ENCODE measurements at places on chromosomes 7 and 10.

GRCh38 chr10:6142644-6143043, 53.8 kb downstream of the RBM17 start:
- no peak for DNase-seq

GRCh38 chr10:70970830-70971229, 82.5 kb upstream of the PCBD1 start:
- DNase-seq: no peak

DNA sequence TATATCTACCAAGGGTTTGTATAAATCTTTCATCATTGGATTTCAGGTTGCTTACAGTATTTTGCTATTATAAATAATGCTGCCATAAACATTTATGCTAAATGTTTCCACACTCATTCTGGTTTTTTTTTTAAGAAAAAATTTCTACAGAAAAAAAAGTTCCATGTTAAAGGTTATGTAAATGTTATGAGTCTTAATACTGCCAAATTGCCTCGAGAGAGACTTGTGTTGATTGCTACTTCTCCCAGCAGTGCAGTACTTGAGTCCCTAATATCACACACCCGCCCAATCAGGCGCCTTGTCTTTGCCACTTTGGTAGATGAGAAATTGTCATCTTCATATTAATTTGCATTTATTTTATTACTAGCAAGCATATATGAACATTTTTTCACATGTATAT, 96.7 kb upstream of the TMEM26 start:
- DNase-seq: no peak

DNA sequence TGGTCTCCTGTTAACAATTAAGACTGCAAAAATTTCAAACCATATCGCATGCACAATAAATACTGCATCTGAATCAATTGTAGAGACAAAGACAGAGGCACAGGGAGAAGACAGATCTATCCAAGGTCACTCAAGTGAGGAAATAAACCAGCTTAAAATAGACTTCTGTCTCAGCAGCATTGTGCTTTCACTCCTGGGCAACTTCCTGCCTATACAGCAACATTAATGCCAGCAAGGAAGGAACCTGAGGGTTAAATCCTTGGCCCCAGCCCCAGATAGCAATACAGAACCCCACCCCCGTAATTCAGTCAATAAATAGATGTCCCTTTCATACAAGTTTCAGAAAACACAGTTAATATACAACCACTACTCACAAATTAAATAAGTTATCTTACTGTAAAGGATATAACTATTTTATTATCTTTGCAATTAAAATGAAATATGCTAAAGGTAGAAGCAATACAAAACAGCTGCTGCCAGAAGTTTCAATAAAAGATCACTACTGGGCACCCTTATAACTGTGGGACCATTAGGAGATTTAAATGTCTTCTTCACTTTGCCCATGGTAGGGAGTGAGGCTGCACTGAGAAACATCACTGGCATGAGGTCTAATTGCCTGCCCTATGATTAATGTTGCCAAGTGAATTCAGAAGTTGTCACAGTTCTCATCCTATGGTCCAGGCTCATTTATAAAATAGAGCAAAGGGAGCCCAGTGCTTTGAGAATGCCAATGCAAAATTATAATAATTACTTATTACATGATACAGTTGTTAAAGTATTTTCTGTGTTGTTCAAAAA, 49.4 kb downstream of the CAV1 start:
- no peak for DNase-seq

DNA sequence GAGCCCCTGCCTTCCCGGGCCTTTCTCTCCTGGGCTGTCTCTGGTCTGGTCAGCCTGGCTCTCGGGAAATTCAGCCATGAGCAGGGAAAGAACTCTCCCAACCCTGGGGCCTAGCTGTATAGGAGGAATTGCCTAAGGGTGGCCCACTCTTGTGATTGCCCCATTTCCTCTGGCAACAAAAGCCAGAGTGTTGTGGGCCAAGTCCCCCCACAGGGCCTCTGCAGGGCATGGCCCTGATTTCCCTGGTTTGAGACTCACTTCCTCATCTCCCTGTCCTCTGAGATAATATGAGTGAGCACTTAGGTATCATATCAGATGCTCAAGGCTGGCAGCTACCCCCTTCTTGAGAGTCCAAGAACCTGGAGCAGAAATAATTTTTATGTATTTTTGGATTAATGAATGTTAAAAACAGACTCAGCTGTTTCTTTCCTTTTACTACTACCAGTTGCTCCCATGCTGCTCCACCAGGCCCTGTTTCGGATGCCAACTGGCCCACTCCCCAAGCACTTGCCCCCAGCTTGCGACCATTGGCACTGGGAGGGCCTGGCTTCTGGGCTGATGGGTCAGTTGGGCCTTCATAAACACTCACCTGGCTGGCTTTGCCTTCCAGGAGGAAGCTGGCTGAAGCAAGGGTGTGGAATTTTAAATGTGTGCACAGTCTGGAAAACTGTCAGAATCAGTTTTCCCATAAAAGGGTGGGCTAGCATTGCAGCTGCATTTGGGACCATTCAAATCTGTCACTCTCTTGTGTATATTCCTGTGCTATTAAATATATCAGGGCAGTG, 11.4 kb downstream of the IRF5 start:
- DNase-seq: no peak

DNA sequence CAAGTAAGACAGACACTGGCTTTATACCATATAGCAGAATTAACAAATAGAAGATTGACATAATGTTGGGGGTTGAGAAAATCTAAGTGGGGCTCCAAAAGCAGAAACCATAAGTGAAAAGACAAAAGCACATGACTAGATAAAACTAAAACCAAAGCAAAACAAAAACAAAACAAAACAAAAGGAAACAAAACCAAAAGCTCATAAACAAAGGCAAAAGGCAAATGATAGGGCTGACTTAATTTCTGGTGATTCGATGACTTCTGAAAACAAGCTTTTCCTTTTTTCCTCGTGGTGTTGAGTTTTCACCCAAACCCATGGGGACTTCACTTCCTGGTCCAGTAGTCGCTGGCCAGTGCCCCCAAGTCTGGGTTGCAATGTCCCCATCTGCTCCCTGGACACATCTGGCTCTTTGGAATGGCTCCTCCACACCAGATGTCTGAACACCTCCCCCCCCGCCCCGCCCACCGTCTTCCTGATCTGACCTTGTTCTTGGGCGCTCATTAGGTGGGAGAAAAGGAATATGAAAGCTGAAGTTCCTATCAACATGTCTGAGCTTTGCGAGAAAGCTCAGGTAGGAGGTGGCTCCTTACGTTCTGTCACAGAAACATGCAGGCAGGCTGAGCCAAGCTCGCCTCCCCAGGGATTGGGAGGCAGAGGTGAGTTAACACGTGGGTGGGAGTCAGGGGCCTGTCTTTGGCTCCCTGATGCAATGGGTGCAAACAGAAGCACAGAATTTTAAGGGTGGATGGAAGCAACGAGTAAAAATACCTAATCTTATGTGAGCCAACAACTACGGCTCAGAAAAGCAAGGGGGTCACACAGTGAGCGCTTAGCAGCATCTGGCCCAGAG, 121.0 kb downstream of the NEURL1 start:
- DNase-seq: no peak

DNA sequence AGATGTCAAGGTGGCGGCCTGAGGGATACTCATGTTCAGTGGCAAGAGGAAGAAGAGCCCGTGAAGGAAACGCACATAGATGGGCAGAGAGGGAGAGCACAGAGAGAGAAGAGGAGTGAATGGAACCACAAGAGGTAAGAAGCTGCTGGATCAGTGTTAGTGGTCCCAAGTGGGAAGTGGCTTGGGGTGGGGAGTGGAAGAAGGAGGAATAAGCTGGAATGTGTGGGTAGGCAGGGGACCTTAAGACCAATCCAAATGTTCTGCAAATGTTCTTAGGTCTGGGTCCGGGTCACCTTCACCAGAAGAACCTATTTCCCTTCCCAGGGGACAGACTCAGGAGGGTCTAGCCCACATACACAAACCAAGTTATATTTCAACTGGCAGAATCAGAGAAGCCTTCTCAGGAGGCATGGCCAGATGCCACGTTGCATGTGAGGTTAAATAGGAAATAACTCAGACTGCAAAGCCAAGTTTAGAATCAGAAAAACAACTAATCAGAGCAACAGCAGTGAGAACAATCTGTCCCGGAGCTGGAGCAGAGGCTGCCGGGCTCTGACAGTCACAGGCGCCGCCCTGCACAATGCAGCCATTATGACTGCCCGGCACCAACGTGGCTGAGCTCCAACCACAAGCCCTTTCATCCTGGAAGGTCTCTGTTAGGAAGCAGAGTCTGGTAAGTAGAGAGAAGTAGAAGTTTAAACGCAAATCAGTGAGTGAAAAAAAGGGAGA, 78.6 kb upstream of the ARMC3 start:
- no peak for DNase-seq

DNA sequence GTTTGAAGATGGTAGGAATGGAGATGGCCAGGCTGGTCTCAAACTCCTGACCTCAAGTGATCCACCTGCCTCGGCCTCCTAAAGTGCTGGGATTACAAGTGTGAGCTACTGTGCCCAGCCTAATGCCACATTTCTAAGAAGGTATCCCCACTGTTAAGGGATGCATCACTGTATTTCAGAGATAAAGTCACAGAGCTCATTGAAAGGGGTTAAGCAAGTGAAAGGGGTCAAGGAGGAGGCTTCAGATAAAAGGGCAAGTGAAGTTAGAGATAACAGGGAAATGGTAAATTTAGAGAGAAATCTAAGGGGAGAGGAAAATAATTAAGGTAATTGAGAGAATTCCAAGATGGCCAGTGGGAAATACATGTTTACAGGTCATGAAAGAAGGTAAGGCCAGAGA, 93.0 kb upstream of the SP4 start:
- DNase-seq: no peak

GRCh38 chr10:127210936-127211466, 14.6 kb upstream of the INSYN2A start:
- no peak for DNase-seq

DNA sequence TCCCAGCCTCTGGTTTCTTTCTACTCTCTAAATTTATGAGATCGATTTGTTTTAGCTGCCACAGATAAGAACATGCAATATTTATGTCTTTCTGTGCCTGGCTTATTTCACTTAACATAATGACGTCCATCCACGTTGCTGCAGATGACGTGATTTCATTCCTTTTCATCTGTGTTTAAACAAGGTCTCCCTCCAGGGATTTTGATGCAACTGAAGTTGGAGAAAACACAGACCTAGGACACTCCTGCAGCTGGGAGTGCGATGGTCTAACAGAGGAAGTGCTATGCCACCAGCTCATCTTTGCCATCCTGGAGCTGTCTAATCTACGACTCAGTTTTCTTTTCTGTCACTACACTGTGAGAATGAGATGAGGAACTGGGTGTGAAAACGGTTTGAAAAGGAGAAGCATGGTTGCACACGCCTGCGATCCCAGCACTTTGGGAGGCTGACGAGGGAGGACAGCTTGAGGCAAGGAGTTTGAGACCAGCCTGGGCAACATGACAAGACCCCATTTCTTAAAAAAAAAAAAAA, 1.5 kb upstream of the KCTD7 start:
- DNase-seq: no peak

- peak; percentile 87 for DNase-seq
Observed at GRCh38 chr7:28573059-28573553, 160.8 kb downstream of the CREB5 start.

GRCh38 chr7:20596653-20597052, 18.8 kb upstream of the ABCB5 start:
- DNase-seq: no peak

GRCh38 chr10:18610517-18610916, 40.9 kb downstream of the NSUN6 start:
- peak; percentile 86 for DNase-seq
